Renal cortex interstitium (tissue), 15 donors: ENCODE measurements at places on chromosomes 13 and 19.

- no peak for DNase-seq
Measured at GRCh38 chr19:45113628-45114027, 20.6 kb downstream of the PPP1R37 start.

- DNase-seq, result no peak
Measured at GRCh38 chr13:113980489-113981064, 6.7 kb upstream of the C13orf46 start.

GRCh38 chr19:28331596-28331995, 881.4 kb downstream of the UQCRFS1 start:
- no peak for DNase-seq

DNA sequence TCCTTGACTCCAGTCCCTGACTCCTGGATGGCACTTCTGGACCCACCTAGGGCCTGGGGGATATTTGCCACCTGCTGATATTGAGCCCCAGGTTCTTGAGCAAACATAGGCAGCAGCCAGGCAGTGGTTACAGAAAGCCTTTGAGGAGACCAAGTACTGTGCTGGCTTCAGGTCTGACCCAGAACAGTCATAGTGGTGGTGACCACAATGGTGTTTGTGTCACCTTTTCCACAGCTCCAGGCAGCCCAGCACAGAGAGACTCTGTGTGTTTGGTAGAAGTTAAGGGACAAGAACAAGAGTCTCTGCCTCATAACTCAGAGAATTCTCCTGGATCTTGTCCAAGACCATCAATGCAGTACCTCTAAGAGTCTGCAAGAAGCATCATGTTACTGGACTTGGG, 14.6 kb upstream of the CLC start:
- no peak for DNase-seq

- no peak for DNase-seq
Measured at GRCh38 chr19:17762505-17763229, 11.4 kb downstream of the FCHO1 start.
